SK-N-SH treated with all-trans-retinoic acid at 6 μM for 48 hours (cell line): ENCODE measurements at places on chromosomes 5 and 9.

- ATAC-seq, result no peak
Observed at GRCh38 chr5:2165203-2165602, 282.5 kb upstream of the IRX4 start.

DNA sequence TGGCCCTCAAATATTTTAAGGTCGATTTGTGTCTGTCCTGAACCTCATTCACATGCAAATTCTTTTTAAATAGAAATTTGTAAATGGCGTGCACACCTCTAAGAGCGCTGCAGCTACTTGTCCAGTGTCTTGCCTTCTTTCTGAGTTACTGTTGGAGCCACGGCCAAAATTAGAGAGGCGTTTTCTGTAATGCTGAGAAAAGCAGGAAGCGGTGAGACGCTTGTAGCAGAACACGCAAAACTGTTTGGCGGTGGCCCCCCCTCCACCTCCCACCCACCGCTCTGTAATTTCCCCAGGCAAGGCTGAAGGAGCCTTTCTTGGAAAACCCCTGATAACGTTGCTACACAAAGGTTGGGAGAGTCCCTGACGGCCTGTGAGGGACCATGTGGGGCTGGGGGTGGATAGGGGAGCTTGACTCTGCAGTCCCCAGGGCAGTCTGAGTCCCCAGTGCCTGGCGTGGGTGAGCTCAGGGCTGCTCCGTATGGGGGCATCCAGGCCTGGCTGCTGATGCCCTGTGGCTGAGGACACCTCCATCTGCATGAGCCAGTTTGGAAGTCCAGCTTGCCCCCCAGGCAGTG, 96.5 kb downstream of the GADD45G start:
- ATAC-seq, result no peak

GRCh38 chr5:137336161-137336560, 163.0 kb downstream of the SPOCK1 start:
- ATAC-seq, result no peak

DNA sequence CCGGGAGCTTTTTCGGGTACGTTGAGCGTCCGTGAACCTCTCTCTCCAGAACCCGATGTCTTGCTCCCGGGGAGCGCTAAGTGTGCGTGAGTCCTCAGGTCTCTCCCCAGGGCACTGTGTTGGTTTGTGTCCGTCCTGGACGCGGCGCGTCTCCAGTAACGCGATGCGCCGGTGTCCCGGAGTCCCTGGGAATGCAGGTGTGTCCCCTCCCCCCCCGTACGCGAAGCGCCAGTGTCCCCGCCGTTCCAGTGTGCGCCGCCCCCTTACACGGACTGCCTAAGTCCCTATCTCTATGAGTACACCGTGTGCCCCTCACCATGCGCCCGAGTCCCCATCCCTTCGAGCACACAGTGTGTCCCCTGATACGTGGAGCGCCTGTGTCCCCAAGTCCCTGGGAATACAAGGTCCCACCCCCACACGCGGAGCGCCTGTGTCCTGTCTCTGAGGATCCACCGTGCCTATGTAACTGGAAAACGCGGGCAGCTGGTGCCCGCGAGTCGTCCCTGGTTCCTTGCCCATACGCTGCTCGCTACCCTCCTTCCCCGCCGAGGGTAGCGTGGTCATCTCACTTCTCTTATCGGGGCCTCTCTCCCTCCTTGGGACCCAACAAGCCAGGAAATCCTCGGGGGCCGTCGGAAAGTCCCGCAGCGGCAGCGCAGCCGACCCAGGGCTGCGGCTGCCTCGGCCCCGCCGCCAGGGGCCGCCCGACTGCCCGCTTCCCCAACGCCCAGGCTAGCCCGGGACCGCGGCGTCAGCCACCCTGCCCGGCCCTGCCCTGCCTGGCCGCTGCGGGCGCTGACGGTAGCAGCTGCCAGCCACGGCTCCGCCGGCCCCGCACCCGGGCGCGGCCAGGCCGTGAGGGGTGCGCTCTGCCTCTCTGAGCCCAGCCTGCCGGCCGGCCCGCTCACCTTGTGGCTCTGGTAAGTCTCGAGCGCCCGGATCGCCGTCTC, 709 bp downstream of the ELL2 start:
- ATAC-seq, result peak; percentile 74

- no peak for ATAC-seq
Observed at GRCh38 chr9:22529426-22530199, 83.0 kb downstream of the DMRTA1 start.

GRCh38 chr9:107983181-107983603, 493.6 kb upstream of the KLF4 start:
- no peak for ATAC-seq

- ATAC-seq, result no peak
Observed at GRCh38 chr5:123482258-123482657, 29.7 kb upstream of the CSNK1G3 start.

DNA sequence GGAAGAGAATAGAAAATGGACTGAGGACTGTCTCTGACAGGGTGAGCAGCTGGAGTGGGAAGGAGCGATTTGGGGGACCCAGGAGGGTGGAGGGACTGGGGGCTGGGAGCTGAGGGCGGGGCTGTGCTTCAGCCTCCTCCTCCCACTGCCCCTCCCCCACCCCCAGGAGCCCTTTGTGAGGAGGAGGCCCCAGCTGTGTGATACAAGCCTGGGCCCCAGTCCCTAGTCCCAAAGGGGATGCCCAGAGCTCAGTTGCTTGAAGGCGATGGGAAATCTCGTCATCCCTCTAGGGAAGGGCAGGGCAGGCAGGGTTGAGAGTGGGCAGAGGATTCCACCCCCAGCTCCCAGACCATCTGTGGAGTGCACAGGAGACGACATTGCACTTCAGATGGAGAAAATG, at the start of gene SPATA31E1:
Gene SPATA31E1 (plus strand): TSS at position 251 of the 400 bp plus-strand sequence. CDS start 15 bp downstream, at position 266.
- ATAC-seq, result no peak

DNA sequence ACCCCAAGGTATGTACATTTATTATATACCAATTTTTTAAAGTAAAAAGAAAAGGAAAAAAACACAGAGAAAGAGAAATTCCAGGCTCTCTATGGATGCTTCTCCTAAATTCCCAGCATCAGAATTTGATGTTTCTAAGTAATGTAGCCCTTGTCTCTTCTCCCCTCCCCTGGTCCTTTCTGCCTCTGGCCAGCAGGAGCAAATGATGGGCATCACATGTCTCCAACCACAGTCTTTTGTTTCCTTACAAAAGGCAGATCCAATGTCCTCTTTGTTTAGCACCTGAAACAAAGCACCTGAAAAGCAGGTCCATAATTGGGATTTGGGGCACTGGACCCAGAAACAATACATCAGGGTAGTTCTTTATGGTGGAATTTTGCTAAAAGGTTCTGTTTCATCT, 50.4 kb upstream of the APC start:
- no peak for ATAC-seq

GRCh38 chr5:180375955-180376354, 22.8 kb upstream of the GFPT2 start:
- ATAC-seq, result no peak

GRCh38 chr5:66655395-66656324, 59.5 kb downstream of the MAST4 start:
- no peak for ATAC-seq

- ATAC-seq, result no peak
Observed at GRCh38 chr9:21385131-21385670, at the start of gene IFNA2. Gene IFNA2, minus strand, starts transcription at chr9:21385398. Its CDS starts 69 bp downstream, at chr9:21385329.

DNA sequence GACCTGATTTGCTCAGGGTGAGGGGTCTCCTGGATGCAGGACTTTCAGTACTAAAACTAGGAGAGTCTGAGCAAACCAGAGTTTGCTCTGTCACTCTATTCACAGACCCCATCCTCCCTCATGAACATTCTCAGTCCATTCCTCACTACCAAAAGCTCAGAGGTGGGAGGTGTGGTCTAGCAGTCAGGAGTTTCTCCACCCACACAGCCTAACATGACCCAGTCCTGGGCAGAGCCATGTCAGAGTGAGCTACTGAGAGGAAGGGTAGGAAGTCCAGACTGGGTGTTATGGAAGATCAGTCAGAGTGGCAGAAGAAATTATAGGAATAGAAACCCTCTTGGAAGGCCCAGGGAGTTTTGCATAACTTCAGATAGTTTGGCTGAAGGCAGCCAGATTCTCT, 113.3 kb upstream of the GRAMD2B start:
- ATAC-seq, result no peak

- no peak for ATAC-seq
Observed at GRCh38 chr9:132699956-132700355, 29.7 kb downstream of the GTF3C4 start.

DNA sequence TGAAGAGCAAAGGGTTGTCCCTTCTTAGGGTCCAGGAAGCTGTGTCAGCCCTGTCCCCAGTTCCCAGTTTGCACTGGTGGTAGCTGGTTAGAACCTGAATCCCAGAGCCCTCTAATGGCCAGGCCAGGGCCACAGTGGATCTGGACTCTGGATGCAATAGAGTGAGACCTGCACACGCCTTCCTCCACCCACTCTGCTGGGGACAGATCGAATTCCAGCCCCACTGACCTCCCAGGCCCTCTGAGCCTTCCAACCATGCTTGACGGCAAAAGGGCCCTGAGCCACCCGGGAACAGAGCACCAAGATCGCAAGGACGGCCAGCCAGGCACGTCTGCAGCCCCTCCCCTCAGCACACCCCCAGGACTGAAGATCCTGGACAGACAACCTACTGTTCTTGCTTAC, 23.7 kb downstream of the NAIF1 start:
- no peak for ATAC-seq

DNA sequence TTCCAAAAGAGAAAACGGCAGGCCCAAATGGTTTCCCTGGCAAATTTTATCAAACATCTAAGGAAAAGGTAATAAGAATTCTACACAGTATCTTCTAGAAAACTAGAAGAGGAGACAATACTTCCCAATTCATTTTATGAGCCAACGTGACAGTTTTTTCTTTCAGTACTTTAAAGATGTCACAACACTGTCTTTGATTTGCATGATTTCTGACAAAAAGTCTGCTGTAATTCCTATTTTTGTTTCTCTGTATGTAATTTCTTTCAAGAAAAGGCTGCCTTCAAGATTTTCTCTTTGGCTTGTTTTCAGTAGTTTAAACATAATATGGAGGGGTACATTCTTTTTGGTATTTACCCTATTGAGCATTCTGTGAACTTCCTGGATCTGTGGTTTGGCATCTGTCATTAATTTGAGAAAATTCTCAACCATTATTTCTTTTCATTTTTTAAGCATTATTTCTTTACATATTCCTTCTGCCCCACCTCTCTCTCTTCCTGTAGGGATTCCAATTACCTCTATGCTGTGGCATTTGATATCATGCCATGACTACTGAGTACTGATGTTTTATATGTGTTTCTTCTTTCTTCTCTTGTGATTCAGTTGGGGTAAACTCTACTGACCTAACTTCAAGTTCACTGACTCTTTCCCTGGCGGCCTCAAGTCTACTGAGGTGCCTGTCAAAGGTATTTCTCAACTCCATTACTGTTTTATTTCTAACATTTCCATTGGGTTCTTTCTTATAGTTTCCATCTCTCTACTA, 32.2 kb downstream of the ANKS6 start:
- no peak for ATAC-seq

GRCh38 chr5:72790186-72790585, 26.3 kb upstream of the TNPO1 start:
- no peak for ATAC-seq

DNA sequence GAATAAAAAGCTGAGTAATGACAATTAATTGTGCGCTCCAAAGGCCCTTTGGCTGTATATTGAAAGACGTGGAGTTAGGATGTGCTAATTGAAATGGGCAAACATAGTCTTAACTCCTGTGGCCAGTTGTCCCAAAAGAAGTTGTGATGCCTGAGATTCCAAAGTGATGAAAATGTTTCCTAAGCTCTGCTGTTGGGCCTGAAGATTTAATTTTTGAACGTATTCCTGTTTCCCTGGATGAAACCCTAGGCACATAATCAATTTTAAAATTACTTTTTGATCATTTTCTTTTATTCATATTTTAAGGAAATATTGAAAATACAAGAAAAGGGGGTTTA, 87.9 kb downstream of the PRDM6 start:
- peak; percentile 57; the same call in 2 of the 3 replicates for ATAC-seq

GRCh38 chr9:98790842-98791607, 5.3 kb downstream of the ANKS6 start:
- ATAC-seq, result peak; percentile 96

DNA sequence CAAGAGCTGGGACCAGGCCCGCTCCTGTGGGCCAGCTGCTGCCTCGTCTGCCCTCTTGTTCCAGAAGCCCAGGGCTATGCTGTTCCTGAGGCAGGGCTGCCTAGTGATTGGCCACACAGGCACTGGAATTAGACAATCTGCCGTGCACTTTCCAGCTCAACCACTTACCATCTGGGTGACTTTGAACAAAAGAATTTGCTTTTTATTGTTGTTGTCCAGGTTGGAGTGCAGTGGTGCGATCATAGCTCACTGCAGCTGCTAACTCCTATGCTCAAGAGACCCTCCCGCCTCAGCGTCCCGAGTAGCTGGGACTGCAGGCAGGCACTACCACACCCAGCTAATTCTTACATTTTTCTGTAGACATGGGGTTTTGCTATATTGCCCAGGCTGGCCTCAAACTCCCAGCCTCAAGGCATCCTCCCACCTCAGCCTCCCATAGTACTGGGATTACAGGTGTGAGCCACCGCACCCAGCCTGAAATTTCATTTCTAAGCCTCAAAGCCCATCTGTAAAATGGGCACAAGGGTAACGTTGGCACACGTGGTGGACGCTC, 1.2 kb upstream of the NEK6 start:
- ATAC-seq, result peak; percentile 20

DNA sequence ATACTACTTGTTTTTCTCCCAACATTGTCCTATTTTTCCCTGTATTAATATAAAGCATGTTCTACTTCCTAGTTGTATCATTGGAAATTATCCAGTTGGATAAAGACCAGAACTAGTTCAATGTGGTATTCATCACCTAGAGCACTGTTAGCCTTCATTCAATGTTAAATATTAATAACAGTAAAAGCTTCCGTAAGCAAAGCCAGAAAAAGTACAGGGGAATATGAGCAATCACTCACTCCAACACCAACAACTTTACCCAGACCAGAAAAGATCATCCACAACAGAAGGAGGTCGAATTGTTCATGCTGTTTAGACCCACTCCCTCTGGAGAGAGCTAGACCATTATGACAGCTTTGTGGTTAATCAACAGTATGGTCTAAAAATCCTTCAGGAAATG, 728.4 kb downstream of the MAT2B start:
- peak; percentile 78 for ATAC-seq

DNA sequence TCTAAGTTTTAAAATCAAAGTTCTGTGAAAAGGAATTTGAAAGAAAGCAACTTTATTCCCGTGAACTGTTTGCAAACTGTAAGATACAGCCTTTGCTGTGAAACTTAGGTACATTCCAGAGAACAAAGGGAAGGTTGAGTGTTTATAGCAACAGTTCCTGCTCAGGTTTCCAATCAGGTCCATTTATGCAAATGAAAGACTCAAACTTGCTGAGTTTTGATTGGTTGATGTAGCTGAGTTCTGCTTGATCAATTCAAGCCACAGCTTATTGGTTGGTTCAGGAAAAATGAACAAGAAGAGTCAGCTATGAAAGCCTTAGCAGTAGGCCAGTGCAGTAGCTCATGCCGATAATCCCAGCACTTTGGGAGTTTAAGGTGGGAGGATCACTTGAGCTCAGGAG, 37.9 kb downstream of the SLC27A6 start:
- ATAC-seq, result no peak

DNA sequence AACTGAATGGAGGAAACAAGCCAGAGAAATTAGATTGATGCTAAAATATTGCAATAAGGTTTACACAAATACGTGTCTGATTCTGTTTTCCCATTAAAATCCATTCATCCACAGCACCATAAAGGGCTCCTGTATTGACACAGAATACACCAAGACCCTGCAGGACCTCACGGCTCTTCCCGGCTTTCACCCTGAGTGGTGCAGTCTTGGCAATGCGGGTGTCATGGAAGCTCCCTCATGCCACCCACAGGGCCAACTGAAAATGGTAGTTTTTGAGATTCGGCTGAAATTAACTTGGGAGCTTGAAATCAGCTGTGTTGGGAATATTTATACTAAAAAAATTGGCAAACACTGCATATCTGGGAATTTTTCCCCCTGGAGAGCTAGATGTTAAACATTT, 17.3 kb upstream of the EXOC3 start:
- no peak for ATAC-seq
